Diencephalon (tissue), 1 donor: ENCODE measurements at places on chromosomes 5 and 9. TPM values are rescaled to one million over a fixed set of nuclear protein-coding genes. Genes with fewer than 3 reads are reported as not detected.

Gene SHISAL2B
- total RNA-seq = 0.92 TPM

Gene PCDHB9
- 9.2 TPM for total RNA-seq

Gene RNF183
- not detected for total RNA-seq

Gene PPIC
- 7.2 TPM for total RNA-seq

Gene TMOD1
- total RNA-seq = 5.5 TPM

Gene DMRTA1
- total RNA-seq = 0.92 TPM

Gene ZBTB34
- 33.9 TPM for total RNA-seq

Gene MRPL50
- total RNA-seq = 45.7 TPM

Gene PCDHAC2
- 47.1 TPM for total RNA-seq

Gene IL3
- not detected for total RNA-seq

Gene GPX3
- total RNA-seq = 9.0 TPM

Gene ANKRD20A1
- 19.4 TPM for total RNA-seq

Gene PIGO
- total RNA-seq = 9.9 TPM

Gene ZNF484
- total RNA-seq = 56.7 TPM

Gene LHX6
- total RNA-seq = 22.1 TPM
